ENCODE measurements at places on chromosomes 12 and 14.

GRCh38 chr14:77710364-77710763 lies 2.5 kb downstream of the SLIRP start:
- no peak for DNase-seq

- no peak for DNase-seq
Observed at GRCh38 chr14:34711169-34711568, 3.2 kb downstream of the CFL2 start.

DNA sequence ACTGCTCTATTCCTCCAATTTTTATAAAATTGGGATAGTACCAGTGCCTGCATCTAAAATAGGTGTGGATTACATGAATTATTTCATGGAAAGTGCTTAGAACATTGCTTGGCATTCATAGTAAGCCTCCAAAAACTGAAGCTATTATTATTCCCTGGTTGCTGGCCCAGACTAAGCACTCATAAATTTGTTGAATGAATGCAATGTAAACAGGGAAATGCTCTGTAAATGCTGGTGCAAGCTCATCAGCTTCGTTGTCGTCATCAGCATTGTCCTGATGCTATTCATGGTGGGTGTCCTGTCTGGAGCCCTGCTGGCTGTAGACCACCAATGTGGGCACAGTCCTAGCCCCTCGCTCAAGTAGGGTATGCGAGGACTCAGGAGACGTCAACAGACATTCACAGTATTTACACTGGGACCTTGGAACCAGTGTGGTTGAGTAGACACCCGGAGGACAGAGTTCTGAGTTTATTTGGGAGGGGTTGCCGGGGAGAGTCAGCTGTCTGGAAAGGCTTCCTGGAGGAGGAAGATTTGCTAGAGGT lies 16.5 kb downstream of the BDKRB2 start:
- DNase-seq: no peak

DNA sequence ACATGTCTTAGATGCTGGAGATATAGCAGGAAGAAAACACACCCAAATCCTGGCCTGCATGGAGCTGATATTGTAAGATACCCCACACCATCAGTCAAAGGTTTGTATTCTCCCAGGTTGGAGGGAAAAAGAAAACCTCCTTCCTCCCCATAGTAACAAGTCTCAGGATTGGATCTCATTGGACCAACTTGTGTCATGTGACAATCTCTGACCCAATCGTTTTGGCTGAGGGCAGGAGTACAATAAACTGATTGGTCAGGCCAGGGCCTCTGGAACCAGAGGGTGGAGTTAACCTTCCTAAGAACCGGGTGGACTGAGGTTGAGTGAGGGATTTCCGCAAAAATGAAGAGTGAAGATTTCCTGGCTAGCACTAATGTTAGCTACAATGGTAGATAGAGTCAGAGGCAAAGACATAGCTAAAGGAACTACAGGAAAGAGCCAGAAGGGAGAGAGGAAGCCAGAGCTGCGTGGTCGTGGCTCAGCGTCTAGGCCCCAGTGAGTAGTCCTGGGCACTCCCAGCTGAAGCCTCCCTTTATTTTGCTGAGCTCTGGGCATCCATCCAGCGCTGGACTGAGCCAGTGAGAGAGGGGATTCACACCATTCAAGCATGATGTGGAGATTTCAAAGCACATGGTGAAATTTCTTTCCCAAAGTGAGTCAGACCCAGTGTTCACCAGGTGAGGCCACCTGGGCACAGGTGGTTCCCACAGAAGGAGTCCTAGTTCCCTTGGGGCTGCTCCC lies 219.9 kb downstream of the AACS start:
- DNase-seq: no peak

- DNase-seq: no peak
Observed at GRCh38 chr14:71437870-71438269, 494.4 kb upstream of the RGS6 start.

- DNase-seq: peak; percentile 53
Observed at GRCh38 chr14:76904740-76905569, 78.7 kb downstream of the LRRC74A start.

DNA sequence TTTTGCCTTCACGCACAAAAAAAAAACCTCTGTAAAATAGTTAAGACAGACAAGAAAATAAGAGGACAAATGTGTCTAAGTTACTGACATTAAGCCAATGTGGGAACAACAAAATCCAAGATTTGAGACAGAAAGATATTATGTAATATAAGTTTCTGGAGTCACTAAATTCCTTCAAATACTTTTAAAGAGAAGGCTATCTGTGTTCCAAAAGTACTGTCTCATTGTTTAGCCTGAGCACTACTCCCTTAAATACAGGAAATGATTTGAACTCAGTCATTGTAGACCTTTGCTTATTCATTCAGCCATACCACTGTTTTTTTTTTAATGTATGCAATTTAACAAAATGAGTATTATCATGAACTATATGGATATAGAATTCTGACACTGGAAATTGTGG lies 82.7 kb upstream of the KITLG start:
- no peak for DNase-seq

GRCh38 chr14:94574336-94574735 lies 6.9 kb upstream of the SERPINA5 start:
- no peak for DNase-seq

DNA sequence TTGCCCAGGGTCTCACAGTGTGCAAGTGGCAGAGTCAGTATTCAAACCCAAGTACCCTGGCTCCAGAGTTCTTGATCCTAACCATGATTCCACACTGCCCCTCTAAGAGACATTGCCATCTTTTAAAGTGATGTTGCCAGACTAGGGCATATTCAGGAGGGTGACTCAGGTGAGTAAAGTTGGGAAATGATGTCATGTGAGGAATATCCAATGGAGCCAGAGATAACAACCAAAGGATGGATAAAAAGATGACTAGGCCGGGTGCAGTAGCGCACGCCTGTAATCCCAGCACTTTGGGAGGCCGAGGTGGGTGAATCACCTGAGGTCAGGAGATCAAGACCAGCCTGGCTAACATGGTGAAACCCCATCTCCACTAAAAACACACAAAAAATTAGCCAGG lies 85.6 kb downstream of the SMOC1 start:
- no peak for DNase-seq

DNA sequence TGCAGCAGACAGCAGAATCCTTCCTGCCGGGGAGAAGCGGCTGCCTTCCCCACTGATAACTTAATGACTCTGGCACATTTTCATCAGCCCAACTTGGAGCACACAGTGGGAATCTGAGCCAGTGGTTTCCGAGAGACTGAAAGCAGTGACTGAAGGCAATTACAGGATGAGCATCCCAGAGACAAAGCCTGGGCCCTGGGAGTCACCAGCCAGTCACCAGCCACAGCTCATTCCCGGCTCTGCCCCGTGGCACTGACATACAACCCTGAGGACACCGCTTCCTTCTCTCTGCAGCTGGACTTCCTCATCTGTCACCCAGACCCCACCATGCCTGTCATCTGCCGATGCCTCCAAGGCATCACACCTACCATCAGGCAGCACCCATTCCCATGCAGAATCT lies 192.3 kb downstream of the DPF3 start:
- no peak for DNase-seq

GRCh38 chr12:22473212-22473611 lies 71.1 kb downstream of the C2CD5 start:
- no peak for DNase-seq

GRCh38 chr12:19856389-19856788 lies 417.1 kb downstream of the AEBP2 start:
- no peak for DNase-seq

GRCh38 chr12:132450418-132451171 lies 39.4 kb upstream of the FBRSL1 start:
- no peak for DNase-seq

- no peak for DNase-seq
Observed at GRCh38 chr14:103105580-103106150, 11.1 kb downstream of the EXOC3L4 start.

DNA sequence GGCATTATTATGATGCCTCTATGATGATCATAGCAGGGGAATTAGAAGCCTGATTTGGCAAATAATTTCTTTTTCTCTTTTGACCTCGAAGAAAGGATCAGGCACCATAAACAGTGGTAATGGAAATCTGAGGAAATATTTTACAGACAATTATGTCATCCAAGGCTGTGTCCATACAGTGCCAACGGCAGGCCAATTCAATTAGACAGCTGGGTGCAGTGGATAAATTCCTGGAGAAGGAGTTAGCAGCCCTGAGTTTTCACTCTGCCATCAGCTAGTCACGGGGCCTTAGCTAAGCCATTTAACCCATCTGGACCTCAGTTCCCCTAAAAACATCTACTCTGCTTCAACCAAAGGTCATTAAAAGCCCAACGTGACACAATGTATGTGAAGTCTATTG lies 4.1 kb downstream of the TPH2 start:
- DNase-seq: no peak

- no peak for DNase-seq
Observed at GRCh38 chr12:20443792-20444191, 75.5 kb downstream of the PDE3A start.

DNA sequence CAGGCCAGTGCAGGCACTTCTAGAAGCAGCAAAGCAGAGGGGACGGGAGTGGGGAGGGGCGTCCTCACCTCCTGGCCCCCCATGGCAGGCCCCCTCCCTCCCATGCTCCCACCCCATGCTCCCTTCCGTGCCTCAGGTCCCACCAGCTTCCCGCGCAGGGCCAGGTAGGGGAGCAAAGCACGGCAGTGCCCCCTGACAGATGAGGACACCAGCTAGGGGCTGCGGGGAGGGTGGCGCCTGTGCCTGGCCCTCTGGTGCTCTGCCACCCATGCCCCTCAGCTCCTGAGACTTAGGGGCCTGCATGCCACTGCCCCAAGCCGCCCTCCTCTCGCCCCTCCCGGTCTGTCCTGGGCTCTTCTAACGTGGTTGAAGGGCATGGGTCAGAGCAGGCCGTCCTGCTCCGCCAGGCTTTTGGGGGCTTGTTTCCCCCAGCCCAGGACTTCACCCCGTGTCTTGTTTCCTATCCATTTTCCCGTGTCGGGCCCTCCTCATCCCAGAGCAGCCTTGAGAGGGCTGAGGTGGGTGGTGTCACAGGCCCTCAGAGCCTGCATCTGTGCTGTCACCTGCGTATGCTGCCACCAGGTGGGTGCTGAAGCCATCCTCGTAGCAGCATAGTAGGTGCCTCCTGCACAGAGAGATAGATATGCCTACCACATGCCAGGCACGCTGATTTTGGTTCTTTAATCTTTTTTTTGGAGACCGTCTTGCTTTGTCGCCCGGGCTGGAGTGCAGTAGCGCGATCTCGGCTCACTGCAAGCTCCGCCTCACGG lies 10.2 kb downstream of the TRMT61A start:
- DNase-seq: no peak

- no peak for DNase-seq
Observed at GRCh38 chr14:52042371-52043289, 26.2 kb downstream of the NID2 start.

- no peak for DNase-seq
Observed at GRCh38 chr14:68748260-68748659, 44.6 kb downstream of the ZFP36L1 start.
